Muscle of back (tissue), 13 donors: ENCODE measurements at places on chromosomes 16 and 17.

GRCh38 chr16:87229230-87230188 lies 87.7 kb downstream of the C16orf95 start:
- no peak for DNase-seq

DNA sequence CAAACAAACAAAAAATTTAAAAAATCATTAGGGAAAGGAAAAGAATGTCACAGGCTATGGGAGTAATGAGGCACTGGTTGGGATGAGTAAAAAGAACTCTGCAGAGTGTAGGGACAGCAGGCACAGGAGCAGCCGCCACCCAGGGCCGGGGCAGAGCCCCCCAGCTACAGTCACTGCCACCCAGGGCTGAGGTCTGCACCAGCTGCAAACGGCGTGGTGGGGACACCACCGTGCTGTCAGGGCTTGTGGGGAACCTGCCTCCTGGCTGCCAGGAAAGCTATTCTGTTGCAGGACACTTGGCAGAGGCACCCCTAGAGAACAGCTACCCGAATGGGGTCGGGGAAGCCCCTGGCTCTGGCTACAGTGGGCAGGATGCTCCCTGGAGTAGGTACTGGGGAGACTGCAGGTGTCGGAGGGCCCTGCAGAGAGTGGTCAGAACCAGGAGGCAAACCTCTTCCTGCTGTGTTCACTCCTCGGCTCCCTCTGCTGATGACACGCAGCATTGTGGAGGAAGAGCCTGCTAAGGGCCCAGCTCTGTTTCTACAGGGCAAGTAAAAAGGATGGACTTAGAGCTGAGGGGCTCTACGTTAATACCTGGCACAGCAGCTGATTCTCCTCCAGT lies 32.3 kb upstream of the CAPN15 start:
- no peak for DNase-seq

DNA sequence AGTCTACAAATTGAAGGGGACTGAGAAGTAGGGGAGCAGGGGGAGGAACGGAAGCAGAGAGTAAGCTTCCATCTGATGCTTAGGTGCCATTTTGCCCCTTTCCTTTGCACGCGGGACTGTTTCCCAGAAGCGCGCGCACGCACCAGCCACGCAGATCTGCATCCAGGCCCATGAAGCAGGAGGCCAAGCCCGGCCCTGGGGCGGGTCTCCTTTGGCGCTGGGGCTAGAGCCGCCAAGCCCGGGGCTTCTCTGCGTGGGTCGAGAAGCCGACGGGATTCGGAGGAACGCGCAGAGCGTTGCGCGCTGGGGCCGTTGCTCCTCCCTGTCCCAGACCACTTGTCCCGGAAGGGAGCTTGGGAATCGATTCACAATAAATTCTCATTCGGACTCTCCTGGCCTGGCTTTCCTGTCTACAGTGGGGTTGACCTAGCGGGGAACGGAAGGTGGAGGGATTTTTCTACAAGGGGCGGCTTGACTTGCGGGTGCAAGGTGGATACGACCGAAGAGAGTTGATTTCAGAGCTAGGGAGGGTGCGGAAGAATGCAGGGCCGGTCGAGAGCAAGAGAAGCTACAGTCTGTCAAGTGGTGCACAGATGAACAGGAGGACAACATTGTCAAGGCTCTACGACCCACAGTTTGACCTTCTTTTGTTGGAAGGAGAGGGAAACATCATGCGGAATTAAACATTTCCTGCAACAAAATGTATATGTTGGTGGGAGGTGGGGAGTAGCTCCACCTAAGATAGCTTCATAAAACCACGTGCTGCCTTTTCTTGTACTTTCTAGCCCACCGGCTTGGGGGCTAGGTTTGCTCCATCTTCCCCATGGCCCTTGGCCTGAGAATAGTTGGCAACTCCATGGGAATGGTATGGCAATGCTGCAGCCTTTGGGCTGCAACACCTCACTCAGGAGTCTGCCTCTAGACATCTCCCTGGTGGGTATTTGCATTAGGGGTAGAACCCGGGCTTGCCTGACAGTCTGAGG lies 4.5 kb downstream of the HOXB9 start:
- no peak for DNase-seq

- DNase-seq, result no peak
Measured at GRCh38 chr16:79045191-79045590, 555.3 kb downstream of the MAF start.

DNA sequence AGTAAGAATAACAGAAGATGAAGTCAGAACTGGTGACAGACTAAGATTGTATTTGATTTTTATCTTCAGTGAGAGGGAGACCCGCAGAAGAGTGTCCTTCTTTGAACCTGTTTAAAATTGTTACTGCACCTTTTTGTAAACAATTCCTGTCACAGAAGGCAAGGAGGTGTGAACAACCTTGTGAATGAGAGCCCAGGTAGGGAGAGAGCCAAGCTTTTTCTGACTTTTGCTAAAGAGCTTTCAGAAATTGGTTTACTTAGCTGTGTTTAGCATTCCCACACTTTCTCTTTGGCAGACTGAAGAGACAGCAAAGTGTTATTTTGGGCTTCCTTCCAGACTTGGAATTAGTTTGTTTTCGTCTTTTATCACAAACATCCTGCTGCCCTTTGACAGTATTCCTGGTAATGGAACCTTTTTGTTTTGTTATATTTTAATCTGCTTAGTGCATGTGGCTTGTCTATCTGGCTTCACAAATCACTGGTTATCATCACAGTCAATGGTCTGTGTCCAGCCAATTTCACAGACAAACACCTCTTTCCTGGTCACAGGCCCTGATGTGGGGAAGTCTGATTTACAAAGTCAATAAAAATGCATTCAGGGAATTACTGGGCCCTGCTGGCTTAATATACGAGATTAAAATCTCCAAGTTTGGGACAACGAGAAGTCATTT lies 85.7 kb upstream of the HS3ST2 start:
- DNase-seq, result no peak

DNA sequence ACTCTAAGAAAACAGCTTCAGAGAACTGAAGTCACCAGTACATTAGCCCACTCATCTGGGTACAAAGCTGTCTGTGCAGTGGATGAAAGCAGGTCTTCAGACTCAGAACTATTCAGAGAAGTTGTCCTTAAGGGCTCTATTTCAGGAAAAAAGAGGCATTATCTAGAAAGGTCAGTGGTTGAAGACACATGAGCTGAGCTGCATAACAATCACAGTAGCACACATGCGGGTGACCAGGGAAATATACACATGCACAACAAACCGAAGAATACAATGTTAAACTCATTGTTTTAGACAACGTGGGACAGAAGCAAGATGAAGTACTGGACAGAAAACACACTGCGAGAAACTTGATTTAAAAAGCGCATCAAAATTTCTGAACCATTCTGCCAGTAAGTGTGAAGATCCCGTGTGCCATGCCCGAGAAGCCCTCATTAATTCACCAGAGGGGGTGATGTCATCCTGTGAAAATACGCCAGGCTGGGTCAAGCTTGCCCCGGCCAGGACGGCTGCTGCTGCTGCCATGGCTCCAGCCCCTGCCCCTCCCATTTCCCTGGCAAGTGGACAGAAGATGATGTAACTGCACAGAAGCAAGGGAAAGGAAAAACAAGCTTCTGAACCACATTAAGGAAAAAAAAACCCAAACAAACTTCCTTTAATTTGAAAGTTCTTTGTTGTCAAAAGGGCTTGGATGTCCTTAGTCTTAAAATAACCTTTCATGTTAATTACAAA lies 10.1 kb downstream of the DYNC1LI2 start:
- DNase-seq, result peak; percentile 94

DNA sequence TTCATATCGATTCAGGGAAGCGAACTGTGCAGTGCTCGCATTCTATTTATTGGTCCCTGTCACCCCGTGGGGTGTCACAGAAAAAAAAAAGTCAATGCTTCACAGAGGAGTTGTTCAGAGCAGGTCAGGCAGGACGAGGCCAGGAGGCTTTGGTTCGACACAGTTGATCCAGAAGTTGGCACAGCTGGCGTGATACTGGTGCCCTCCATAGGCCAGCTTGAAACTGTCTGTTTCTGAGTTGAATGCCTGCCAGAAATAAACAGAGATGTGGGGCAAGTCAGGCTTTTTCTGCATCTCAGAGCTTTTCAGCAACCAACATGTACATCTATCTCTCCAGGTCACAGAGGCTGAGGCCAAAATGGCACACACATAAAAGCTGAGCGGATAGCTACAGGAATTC lies 29.1 kb downstream of the DUSP14 start:
- no peak for DNase-seq

- DNase-seq, result no peak
Measured at GRCh38 chr16:72240466-72240865, 68.5 kb upstream of the PMFBP1 start.

DNA sequence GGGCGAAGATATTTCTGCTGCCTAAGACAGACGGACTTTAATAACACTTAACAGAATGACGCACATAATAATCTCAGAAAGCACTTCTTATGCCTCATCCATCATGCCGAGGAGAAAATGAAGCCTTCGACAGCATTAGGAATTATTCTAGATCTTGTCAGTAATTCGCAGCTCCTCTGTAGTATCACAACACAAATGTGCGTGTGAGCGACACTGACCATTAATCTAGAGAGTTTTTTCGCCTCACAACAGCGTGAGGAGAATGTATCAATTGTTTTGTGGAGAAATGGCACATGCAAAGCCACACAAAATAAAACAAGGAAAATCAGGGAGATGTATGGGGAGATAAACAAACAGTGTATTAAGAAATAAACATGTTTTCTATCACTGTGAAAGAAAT lies 410.2 kb upstream of the PSMD7 start:
- DNase-seq, result no peak

GRCh38 chr16:89574681-89575246 lies 794 bp upstream of the CPNE7 start:
- no peak for DNase-seq

GRCh38 chr16:57475711-57476339 lies 10.5 kb downstream of the DOK4 start:
- no peak for DNase-seq
